HTR-8/SVneo (cell line): ENCODE measurements at places on chromosomes 12 and 14.

GRCh38 chr12:15605881-15606590, 183.2 kb downstream of the EPS8 start:
- DNase-seq = no peak

GRCh38 chr14:70782361-70782760, 27.0 kb downstream of the MAP3K9 start:
- DNase-seq = peak; percentile 92

- DNase-seq = no peak
These were observed 288.5 kb downstream of the KSR2 start for GRCh38 chr12:117680312-117680711.

DNA sequence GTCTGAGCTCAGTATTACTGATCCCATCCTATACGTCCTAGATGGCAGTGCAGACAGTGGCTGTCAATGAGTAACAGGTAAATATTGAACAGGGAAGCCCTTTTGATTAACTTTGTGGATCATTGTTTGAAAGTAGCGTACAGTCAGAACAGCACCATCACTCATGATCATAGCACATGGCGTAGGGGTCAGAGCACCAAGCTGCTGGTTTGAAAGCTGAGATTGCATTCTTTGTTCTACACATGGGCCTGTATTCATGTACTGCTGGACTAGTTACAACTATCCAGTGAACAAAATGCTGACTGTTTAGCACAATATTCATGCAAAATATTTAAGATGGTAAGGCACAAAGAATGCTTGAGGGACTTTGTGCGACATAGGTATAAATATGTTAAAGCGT, 131.8 kb downstream of the NPAS3 start:
- DNase-seq = no peak

DNA sequence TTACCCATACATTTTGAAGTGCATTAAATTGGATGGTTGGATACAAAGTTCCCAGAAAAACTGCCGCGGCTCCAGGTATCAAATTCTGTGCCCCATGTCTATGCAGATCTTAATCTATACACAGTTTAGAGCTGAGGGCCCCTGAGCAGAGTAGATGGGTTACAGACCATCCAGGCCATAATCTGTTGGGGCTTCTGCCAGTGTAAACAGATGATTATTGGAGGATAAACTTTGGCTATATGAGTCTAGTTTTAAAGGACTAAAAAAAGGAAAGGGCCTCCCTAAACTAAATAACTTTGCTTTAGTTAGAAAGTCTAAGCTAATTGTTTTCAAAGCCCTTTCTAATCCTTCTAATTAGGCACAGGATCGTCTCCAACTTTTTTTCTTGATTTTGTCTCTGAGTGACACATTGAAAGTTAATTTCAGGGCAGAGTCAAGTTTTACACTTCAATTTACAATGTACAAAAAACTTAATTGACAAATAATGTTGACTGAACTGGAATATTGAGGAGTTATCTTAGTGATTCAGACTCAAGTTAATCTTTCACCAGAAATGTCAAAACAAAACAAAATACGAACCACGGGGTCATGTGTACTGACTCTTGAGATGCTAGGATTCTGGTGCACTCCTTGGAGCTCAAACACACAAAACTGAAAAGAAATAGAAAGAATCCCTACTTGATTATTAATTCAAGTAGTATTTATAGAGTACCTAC, 133.9 kb upstream of the SCAF11 start:
- DNase-seq = no peak

DNA sequence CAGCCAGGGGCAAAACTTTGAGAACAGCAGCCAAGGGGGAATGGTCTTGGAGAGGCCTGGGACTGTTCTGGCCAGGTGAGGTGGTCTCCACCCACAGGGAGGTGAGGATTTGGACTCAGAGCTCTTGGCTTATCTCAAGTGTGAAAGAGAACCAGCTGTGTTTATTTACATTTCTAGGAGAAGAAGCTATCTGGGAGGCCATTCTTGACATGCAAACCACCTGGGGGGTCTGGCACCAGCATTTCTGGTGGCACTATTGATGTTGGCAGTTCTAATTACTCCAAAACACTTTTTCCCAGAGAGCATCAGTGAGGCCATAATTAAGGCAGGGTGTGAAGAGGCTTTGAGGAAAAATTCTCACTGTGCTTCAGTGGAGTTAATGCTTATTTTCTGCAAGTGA, 95.1 kb downstream of the CAND1 start:
- no peak for DNase-seq

GRCh38 chr14:68000511-68000910, 180.9 kb downstream of the RAD51B start:
- DNase-seq = no peak

DNA sequence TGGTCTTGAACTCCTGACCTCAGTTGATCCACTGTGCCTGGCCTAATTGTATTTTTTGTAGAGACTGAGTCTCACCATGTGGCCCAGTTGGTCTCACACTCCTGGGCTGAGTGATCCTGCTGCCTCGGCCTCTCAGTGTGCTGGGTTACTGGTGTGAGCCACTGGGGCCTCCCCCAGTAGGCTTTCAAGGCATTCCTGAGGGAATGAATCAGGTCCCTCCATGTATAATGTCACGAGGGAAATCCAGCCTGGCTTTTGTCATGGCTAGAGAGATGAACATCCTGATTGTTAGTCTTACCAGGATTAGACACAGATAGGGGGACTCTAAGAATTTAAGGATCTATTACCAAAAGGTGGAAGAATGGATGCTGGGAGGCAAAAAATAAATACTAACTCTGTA, 51.9 kb downstream of the CPSF2 start:
- peak; percentile 11 for DNase-seq

DNA sequence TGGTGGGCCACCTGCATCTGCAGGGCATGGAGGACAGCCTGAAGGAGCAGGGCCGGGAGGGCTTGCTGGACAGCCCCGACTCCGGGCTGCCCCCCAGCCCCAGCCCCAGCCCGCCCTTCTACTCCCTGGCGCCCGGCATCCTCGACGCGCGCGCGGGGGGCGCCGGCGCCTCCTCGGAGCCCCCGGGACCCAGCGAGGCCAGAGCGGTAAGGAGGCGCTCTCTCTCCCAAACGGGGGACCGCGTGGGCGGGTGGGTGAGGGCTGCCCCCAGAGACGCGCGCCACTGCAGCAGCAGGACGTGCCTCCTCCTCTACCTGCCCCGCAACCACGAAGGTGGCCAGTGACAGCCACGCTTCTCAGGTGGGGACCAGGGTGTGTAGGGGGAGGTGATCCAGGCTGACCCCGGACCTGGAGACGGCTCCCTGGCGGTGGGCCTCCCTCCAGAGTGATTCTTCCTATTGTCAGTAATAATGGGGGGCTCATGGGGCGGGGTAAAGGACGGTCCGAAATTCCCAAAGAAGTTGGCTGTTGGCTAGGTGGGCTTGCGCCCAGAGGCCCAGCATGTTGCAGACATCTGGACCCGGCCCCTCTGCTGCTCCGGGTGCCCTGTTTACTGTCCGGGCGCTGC, 652 bp downstream of the RFLNA start:
- no peak for DNase-seq

GRCh38 chr14:32330351-32331111, 1.4 kb downstream of the AKAP6 start:
- DNase-seq = no peak

GRCh38 chr14:24178399-24179178, 6.7 kb downstream of the REC8 start:
- no peak for DNase-seq

- DNase-seq = no peak
These were observed 866 bp downstream of the NPFF start for GRCh38 chr12:53506450-53506785.

- no peak for DNase-seq
These were observed 77.2 kb downstream of the NKX2-1 start for GRCh38 chr14:36442824-36443241.

- no peak for DNase-seq
These were observed 643 bp upstream of the TAMALIN start for GRCh38 chr12:52005903-52006703.

DNA sequence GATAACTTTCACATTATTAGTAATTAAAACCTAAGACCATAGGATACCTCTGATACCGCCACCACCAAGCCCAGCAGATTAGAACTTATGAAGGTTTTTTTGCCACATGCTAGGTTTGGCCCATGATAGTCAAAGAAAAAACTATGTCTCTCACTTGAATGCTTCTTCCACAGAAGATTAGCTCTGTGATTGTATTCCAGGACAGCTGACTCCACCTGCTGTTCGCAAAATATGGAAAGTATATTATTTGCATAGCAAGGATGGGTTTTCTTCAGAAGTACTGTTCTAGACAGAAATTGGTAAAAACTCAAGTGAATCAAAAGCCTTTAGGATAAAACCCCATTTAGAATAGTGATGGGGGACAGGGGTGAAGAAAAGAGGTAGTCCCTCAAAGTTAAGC, 42.2 kb downstream of the PPFIBP1 start:
- no peak for DNase-seq

DNA sequence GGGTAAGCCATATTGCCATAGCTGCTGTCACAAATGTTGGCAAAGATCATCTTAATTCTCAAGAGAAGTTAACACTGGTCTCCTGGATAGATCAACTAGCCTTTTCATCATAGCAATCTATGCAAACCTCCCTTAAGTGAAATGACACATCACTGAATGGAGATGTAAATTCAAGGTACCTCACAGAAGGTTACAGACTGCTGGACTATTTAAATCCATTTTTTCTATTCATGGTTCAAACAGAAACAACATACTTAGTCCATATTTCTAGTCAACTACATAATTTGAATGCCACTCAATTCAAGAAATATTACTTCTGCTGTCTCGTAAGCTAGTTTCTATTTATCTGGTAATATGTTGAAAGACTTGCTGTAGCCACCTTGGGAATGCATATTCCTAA, 748.3 kb downstream of the C12orf50 start:
- DNase-seq = no peak

DNA sequence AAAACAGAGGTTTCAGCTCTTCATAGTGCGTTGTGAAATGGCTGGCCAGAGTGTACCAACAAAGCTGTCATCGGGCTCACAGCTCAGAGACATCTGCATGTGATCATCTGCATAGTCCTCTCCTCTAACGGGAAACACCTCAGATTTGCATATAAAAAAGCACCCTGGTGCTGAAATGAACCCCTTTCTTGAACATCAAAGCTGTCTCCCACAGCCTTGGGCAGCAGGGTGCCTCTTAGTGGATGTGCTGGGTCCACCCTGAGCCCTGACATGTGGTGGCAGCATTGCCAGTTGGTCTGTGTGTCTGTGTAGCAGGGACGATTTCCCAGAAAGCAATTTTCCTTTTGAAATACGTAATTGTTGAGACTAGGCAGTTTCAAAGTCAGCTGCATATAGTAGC, 14.3 kb upstream of the PAPLN start:
- no peak for DNase-seq

DNA sequence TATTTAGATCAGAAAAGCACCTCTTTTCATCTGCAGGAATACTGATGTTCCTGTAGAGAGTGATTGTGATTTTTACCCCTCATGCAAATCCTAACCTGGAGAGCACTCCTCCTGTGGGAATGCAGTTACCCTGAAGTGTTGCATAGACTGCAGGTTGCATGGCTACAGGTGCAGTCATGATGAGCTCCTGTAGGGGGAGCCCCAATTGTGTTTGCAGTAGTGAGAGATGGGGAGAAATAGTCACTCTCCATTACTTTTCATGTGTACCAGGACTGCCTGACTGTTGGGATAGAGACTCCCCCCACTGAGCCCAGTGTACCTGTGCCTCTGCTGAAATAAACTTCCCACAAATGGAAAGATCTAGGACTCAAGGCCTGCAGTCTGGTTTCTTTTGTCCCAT, 1086.5 kb downstream of the SLC6A15 start:
- no peak for DNase-seq

- DNase-seq = no peak
These were observed 58.9 kb upstream of the EEA1 start for GRCh38 chr12:92987846-92988621.

DNA sequence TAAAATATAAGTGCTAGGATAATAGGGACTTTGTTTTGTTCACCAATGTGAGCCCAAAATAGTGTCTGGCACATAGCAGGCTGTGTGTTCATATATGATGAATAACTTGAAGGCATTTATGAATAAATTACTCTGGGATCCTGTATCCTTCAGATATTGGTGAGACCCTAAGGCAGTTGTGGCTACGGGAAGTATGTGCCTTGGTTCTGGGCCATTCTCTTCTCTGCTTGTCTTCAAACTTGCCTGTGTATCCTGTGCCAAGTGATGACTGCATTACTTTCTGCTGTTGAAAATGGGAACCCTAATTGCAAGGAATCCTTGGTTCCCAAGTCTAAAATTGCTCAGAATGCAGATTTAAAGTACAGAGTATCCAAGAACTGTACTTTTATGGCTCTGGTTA, 67.6 kb upstream of the KTN1 start:
- DNase-seq = no peak

DNA sequence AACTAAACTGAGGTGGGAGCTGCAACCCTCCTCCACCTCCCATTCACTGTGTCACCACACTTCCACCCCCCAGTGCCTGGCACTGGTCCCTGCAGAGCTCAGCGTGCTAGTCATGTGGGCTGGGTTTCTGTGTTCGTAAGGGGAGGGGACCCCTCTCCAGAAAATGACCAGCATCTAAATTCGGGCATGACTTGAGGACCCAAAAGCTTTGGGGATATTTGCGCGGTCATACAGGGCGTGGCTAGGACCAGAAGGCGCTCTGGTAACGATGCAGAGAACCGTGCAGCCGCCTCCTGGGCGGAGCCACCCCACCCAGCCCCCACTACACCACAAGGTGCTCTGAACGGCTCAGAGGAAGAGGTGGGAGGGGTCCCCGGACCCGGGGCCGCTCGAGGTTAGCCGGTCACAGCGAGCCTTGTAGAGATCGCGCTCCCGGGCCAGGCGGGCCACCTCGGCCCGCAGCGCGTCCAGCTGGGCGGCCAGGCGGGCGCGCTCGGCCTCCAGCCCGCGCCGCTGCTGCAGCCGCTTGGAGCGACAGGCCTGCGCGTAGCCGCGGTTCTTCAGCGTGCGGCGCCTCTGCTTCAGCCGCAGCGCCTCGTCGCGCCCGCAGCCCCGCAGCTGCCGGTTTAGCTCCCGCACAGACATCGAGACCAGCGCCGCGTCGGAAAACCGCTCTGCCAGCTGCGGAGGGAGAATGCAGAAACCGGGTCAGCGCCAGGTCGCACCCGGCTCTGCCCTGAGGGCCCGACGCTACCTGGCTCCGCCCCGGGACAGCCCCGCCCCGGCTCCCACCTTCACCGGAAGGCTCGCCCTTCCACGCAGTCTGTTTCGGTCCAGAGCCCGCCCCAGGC, 9.8 kb downstream of the CPNE6 start:
- peak; percentile 35 for DNase-seq

DNA sequence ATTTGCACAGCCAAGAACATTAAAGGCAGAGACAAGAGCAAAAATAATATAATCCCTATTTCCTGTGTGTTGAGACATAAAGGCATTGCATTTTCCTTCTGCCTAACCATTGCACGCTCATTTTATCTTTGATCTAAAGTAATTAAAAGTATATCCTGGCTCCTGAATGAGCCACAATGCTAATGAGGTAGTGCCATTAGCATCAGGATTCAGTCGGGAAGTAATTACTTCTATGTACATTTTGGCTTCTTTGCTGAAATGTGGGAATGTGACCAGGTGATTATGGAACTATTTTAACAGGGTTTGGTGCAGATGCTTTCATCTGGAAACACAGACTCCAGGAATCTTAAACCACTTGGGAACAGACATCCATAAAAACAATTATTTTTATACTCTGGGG, 77.4 kb downstream of the TMTC1 start:
- DNase-seq = no peak

GRCh38 chr12:118981285-118982211, at the start of gene SRRM4:
Gene SRRM4, plus strand, starts transcription at chr12:118981541. Its CDS starts 342 bp downstream, at chr12:118981883.
- DNase-seq = no peak
